Activated gamma-delta T cell treated with Interleukin-2 at 50 U/mL for 16 hours (primary cell): ENCODE measurements at places on chromosomes 6 and 20.

DNA sequence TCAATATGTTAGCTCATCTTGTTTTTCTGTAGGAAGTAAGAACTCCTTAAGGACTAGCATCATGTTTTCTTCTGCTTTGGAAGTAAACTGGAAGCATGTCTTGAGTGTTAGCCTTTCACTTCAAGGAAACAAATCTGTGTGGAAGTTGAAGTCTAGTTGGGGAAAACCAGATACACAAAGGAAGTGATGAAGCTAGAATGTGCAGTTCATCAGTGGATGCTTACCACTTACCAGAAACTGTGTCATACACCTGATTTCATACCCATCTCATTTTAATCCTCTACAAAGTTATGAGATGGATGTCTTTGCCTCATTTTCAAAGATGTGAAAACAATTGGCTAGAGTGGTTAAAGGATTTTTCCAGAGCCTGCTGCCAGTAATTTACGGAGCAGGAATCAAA, 75.8 kb downstream of the TMEM170B start:
- no peak for DNase-seq

- no peak for DNase-seq
Observed at GRCh38 chr6:136184738-136185137, 65.4 kb downstream of the MTFR2 start.

- no peak for DNase-seq
Observed at GRCh38 chr6:123118811-123119210, 122.8 kb downstream of the CLVS2 start.

DNA sequence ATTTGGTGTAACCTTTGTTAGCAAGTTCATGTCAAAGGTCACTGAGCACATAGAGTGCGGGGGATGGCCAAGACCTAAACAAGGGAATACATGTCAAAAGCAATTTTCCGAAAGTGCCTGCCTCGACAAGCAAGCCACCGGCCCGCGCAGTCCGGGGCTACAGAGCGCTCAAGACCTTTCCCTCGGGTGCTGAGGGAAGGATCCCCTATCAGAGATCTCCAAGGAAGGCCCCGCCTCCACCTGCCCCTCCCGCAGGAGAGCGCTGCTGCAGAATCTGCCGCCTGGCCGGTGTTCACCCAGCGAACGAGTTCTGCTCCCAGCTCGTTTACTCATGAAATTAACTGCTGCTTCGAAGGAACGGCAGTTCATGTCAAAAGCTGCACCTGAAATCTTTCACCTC, 252.7 kb downstream of the BMP7 start:
- no peak for DNase-seq

DNA sequence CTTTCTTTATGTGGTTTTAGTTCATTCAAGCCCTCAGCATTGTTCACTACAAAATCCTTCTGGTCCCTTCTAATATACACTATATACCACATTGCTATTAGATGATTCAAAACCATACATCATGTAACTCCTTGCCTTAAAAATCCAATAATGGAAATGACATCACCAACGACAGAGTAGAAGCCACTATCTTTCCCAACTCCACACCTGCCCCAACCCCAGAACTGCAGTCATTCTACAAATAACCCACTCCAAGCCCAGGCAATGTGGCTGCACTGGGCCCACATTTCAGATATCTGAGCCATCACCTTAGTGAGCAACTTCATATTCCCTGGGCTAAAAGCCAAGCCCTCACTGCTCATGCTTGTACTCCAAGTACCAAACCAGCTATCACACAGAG, 22.6 kb upstream of the RUNX2 start:
- DNase-seq, result no peak

DNA sequence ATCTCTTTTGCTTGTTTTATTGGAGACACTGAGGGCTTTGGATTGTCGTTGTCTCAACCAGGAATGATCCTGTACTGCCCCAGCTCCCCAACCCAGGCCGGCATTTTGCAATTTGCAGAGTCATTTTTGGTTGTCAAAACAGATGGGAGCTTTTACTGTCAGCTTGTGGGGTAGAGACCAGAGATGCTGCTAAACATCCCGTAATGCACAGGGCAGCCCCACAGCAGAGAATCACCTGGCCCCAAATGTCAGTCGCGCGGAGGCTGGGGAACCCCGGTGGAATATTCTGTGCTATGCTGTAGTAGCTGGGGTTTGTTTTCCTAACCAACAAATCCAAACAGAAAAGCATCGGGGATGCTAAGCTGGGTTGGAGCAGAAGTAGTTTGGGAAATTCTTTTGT, 99.7 kb downstream of the TSHZ2 start:
- no peak for DNase-seq

- DNase-seq, result no peak
Observed at GRCh38 chr20:49399329-49399728, 83.1 kb downstream of the KCNB1 start.

DNA sequence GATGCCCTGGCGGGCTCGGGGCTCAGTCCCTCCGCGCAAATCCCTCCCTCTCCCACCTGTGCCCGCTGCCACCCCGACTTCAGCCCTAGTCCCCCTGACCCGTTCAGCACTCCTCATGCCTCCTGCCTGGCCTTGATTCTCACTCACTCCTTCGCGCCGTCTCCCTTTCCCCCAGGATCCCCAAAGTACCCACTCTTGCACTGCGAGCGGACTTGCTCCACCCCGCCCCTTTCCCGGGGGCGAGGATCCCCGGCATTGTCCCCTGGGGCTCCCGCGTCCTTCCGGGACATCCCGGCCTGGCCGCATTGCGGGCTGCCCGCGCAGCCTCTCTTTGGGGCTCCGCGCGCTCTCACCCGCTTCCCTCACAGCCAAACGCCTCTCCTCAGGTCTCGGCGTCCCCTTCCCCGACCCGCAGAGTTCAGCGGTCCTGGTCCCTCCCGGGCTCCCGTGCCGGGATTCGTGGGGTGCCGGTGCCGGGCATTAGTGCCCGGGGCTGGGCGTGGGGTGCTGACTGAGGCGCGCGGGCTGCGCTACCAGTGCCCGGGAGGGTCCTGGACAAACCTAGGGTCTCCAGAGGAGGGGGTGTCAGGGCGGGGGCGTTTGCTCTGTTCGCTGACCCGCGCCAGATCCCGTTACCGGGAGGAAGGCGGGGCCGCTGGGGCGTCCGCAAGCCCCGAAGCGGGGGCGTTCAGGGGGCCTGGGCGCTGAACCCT, 45.5 kb upstream of the SUPT3H start:
- peak; percentile 14 for DNase-seq

DNA sequence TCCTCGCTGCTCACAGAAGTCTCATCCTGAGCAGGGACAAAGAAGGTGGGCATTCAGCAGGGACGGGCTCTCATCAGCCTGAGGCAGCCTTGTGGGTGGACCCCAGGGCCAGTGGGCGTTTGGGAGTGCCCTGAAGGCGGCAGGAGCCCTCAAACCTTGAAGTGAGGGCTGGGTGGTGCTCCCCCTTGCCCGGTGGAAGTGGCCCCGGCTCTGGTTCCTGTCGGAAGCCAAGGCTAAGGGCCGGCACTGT, 110.5 kb downstream of the NOL4L start:
- DNase-seq, result no peak

DNA sequence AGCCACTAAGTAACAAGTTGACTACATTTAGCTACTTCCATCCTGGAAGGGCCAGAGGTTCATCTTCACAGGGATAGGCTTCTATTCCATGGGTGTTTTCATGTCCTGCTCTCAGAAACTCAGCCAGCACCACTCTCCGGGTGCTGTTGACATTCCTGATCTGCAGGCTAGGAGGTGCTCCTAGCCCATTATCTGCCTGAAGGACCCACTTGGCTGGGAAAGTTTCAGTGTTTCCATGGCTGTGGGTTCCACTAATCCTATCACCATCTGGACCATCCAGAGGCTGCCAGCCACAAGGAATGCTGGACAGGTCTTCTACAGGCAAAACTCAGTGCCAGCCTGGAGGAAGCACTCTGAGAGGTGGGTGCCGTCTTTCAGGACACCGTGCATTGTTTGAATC, 45.2 kb downstream of the HLA-G start:
- DNase-seq, result no peak

GRCh38 chr6:27899543-27899942, 12.7 kb downstream of the OR2B2 start:
- no peak for DNase-seq

- no peak for DNase-seq
Observed at GRCh38 chr6:133083248-133083967, 157.7 kb upstream of the EYA4 start.

GRCh38 chr20:50252701-50253100, 62.1 kb downstream of the CEBPB start:
- DNase-seq, result no peak

DNA sequence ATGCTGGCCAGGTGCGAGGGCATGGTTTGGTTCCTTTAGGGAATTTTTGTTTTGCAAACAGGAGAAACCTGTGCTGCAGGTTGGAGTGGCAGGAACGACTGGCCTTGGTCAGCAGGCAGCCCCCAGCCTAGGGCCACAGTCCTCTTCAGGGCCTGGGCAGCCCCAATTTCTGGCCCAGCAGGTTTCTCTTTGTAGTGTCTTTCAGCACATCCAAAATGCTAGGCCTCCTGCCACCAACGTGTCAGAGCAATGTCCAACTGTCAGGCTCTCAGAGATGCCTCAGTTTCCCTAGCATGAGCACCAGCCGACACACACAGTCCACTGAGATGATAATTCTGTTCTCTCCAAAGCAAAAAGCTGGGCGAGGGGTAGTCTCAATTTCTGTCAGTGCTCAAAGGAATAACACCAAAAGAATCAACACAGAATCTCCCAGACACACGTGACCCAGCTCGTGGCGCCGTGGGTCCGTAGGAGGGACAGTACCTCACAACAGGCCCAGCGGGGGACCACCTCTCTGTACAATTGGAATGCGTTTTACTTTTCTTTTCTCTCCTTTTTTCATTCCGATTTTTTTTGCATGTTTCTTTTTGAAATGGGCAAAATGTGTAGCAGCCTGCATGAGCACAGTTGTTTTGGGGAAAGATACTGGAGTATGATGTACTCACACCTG, 125.9 kb downstream of the TAF4 start:
- no peak for DNase-seq

DNA sequence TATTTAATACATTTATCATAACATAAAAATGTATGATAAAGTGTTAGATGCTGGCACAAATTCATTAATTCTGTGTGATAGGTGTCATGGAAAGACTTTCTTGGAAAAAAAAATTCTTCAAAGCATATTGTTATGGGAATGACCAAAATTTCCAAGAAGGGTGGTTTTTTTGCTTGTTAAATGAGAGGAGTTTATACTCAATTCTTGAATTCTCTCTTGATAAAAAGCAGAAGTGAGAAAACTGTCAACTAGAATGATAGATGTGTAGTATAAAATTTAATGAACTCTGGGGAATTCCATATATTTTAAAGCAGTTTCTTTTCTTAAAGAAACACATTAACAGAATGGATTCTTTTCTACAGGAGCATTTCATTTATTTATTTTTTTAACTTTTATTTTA, 62.0 kb upstream of the SNAP91 start:
- no peak for DNase-seq

DNA sequence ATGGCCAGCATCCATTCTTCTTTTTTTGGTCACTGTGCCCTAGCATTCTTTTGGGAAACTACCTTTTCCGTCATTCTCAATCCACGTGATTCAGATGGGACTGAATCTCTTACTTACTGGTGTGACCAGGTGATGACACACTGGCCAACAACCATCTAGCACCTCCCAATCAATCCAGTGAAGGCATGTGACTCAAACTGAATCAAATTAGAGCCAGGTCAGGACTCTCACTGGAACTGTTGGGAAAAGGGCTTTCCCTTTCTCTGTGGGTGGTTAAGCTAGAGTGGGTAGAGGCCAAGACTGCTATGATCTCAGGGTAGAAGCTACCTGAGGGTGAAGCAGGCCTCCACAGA, 36.2 kb upstream of the ZMYND8 start:
- no peak for DNase-seq

DNA sequence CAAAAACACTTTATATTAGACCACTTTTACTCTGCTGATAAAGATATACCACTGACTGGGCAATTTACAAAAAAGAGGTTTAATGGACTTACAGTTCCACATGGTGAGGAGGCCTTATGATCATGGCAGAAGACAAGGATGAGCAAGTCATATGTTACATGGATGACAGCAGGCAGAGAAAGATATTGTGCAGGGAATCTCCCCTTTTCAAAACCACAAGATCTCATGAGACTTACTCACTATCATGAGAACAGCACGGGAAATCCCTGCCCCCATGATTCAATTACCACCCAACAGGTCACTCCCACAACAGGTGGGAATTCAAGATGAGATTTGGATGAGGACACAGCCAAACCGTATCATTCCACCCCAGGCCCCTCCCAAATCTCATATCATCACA, 1383.8 kb upstream of the MAP3K7 start:
- no peak for DNase-seq

DNA sequence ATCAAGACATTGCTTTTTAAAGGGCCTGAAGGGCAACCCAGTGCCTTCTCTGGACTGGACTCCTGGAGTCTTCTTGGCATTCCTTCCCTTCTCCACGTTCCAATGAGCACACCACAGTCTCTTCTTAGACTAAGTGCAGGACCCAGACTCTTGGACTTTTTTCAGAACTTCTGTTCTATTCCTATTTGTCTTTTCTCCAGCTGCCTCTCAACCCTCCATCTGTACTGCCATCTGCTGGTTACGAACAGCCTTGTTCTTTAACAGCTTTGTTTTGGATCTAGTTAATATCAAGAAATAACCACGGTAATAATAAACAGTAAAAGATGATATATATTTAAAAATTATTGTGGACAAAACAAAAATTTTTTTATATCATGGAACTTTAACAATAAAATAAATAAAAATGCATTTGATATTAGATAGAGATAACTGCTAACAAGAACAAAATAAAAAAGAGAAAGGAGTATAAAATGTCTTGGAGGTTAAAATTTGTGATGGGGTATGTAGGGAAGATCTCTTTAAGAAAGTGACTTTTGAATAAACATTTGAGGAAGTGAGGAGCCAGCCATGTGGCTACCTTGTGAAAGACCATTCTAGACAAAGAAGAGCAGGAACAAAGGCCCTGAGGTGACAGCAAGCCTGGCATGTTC, 105.1 kb upstream of the HCRTR2 start:
- DNase-seq, result no peak

DNA sequence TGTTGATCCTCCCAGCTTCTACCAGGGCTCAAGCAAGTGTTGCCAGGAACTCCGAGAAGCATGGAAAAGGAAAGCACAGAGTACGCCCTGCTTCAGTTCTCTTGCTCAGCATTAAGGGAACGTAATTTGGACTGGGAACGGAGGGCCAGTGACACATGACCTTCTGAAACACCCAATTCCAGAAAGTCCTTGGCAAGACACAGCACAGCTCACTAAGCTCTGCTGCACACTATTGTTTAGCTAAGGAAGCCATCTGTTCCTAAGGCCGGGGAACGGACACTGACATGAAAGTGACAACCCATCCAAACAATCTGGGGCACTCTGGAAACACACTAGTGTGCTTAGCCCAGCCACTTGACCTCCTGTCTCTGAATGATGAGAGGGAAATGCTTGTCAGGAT, 56.9 kb upstream of the NXT1 start:
- no peak for DNase-seq

GRCh38 chr6:123806561-123806960, 2.9 kb downstream of the NKAIN2 start:
- no peak for DNase-seq

DNA sequence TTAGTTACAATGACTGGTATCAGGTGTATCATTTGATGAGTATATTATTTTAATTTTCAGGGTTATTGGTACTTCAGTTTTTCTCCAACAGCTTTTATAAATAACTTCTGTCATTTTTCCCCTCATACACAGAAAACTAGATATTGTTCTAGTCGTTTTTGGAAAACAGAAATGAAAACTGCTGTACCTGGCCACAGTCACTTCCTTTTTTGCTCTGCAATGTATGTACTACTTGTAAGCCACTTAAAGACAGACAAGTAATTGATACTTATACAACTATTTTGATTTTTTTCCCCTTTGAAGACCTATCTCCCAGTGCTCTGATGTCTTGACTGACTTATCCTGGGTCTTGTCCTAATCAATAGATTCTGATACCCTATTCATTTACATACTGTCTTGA, 218.6 kb upstream of the RUNX2 start:
- no peak for DNase-seq
